Activated CD8-positive, alpha-beta memory T cell treated with anti-CD3 and anti-CD28 coated beads for 24 hours (primary cell): ENCODE measurements at places on chromosomes 7 and 10.

GRCh38 chr7:103702982-103703381 is 257.0 kb upstream of the SLC26A5 start:
- DNase-seq = no peak

GRCh38 chr10:68221196-68221595 is 10.7 kb downstream of the ATOH7 start:
- no peak for DNase-seq

DNA sequence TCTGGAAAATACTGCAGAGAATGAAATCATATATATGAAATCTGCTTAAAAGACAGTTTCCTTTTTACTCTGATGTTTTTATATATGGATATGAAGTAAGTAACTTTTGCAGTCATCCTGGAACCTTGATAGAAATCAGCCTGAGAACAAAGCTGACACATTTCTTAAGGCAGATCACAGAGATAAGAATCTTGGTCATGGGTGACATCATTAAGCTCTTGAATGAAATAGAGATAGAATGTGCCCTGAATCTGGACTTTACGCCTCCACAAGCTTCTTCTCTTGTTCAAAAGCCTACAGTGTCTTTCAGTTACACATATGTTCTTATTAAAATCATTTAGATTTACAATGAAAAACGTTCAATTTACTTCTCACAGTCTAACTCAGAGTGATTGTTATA is 319.1 kb upstream of the CNTNAP2 start:
- DNase-seq = no peak

DNA sequence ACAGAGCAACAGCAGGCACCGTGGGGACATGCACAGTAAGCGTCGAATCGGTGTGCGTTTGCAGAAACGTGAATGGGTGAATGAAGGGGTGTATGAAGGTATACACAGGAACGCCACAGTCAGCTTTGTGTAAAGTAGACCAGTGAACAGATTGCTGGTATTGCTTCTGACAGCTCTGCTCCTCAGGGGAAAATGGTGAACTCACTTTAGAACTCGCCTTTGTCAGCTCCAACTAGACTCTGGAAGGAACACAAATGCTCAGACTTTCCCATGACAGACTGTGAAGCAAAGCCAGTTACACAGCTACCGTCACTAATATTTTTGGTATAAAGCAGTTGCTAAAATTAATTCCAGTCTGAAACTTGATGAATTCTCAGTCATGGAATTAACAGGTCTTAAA is 78.9 kb downstream of the CUX1 start:
- no peak for DNase-seq

DNA sequence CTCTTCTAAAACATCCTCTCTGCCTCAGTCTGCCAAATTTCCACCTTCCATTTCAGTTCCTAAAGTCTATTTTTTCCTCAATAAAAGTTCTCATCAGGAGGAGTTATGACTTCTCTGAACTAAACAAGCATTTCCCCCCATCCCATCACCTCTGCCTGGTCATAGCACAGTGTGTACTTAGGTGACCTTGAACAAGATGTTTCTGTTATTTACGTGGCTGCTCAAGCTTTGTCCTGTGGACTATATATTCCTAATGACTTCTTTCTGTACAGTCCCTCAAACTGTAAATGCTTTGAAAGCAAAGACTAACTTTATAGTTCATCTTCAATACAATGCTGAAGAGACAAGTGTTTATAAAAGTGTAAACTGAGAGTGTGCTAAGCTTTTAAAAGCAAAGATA is 166.9 kb downstream of the CPEB3 start:
- no peak for DNase-seq

DNA sequence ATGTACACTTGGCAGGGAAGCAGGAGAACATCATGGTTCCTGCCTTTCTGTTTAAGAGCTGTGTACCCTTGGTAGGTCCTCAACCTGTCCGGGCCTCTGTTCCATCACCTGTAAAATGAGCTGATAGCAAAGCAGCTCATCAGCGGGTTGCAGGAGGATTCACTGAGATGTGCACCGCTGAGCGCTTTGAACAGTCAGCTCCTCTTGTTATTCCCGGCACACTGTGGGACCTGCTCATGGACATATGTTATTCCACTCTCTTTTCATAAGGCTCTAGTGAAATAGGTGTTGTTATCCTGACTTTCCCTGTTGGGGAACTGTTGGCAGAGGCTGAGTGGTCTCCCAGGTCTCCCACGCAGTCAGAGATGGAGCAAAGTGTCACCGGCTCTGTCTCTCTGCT is 497.5 kb upstream of the ZMIZ1 start:
- DNase-seq = peak; percentile 37

- no peak for DNase-seq
Observed at GRCh38 chr10:3260066-3260834, 87.7 kb upstream of the PITRM1 start.

- no peak for DNase-seq
Observed at GRCh38 chr10:44619975-44620374, 235.1 kb upstream of the CXCL12 start.

DNA sequence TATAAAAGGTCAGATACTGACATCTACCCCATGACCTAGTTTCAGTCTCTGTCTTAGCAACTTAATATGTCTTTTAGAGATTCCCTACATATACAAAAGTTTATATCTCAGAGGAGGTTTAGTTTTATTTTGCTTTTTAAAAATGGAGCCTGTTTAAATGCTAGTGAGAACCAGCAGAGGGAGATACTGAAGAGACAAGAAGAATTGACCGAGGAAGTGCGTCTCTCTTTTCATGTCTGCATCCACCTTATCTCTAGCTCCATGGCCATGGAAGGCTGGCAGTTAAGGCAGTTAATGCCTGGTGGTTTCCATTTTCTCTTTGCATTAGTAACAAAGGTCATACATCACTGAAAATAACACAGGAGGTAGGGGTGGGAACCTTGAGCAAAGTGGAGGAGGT is 10.7 kb downstream of the SUV39H2 start:
- no peak for DNase-seq

DNA sequence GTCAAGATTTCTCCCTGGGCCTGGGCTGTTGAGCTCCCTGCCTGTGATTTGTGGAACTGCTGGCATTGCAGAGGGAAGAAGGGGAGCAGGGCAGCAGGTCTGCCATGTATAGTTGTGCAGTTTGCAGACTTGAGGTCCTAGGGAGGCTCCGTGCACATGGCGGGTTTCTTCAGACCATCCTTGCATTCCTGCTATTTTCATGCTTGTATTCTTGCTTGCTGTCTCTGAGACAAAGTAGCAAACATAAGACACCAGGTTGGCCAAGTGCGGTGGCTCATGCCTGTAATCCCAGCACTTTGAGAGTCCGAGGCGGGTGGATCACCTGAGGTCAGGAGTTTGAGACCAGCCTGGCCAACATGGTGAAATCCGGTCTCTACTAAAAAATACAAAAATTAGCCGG is 61.1 kb downstream of the NPTX2 start:
- no peak for DNase-seq

GRCh38 chr10:14567421-14567820 is 207.3 kb downstream of the FAM107B start:
- no peak for DNase-seq

DNA sequence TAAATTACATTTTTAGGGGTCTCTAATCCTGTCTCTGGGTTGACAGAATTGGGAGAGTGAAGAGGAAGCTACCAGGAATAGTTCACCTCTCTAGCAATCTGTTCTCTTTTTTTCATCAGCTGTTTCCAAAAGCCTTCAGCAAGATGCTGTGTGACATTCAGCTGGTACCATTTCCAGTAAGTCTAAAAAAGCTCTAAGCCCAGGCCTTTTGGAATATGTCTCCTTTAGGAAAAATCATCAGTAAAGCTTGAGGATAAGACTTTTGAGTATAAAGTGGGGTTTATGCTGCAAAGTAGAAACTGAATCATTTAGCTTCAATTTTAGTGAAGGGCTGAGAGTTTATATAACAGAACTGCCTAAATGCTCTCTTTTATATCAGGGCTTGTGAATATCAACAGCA is 81.5 kb downstream of the CCNY start:
- DNase-seq = no peak

DNA sequence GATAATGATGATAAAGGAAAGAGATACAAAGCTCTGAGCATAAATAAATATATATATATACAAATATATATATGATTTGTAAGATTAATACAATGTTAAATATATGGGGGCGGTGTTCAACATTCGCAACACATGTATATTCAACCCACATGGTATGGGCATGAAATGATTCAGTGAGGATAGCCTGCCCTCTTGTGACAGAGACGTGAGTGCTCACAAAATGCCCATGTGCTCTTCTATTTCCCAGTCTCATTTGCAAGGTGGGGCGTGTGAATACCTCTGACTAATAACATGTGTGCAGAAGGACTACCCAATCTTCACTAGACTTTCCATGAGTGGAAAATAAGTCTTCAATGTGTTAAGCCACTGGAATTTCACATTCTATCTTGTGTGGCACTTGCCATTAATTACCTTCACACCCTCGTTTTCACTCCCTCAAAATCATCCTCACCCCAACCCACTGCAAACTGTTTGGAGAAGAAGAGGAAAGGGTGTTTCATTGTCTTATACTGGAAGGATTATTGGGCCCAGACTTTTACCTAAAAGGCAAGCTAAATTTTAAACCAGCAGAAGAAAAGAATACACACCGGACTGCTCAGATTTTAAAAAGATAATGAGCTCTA is 26.9 kb downstream of the ASAH2 start:
- no peak for DNase-seq

- DNase-seq = no peak
Observed at GRCh38 chr10:120582753-120583152, 125.7 kb downstream of the PLPP4 start.

- DNase-seq = no peak
Observed at GRCh38 chr7:158145370-158145769, 442.3 kb downstream of the PTPRN2 start.

DNA sequence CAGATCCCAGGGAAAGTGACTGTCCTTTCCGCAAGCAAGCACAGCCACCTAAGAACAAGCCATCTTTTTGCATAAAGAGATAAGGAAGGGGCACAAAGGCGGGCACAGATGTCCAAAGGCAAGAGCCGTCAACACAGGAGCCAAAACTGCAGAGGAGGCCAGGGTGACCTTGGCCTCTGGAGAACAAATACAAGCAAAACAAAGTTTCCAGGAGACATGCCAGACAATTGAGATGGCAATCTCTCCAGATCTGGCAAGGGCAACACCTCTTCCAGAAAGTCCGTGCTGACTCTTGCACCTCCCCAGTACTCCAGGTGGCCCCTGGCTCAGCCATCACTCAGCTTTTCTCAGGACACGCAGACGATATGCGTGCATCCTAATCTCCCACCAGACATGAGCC is 58.2 kb downstream of the TEX36 start:
- DNase-seq = no peak

DNA sequence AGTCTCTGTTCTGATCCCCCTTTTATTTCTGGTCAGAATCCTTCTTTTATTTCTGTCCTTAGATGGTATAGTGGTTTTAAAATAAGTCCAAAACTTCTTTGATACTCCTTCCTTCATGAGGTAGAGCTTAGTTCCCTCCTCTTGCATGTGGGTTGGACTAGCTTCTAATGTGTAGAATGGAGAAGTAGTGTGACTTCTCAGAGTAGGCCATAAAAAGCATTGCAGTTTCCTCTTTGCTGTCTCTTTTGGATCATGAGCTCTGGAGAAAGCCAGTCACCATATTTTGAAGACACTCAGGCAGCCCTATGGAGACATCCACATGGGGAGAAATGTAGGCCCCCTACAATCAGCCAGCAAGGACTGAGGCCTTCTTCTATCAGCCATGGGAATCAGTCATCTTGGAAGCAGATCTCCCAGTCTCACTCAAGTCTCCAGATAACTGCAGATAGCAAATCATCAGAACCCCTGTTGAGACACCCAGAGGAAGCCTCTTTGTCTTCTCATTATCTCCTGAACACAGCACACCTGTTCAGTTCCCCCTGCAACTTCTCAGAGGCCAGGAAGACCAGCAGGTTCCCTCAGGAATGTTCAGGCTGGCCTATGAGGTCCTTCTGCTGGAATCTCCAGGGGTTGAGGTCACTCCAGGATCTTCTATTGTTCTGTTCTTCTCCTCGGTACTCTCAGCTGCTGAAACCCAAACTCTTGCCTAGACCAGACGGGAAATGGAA is 511.9 kb upstream of the ZMIZ1 start:
- no peak for DNase-seq
